T-helper 2 cell (primary cell): ENCODE measurements at places on chromosomes 2 and 18.

DNA sequence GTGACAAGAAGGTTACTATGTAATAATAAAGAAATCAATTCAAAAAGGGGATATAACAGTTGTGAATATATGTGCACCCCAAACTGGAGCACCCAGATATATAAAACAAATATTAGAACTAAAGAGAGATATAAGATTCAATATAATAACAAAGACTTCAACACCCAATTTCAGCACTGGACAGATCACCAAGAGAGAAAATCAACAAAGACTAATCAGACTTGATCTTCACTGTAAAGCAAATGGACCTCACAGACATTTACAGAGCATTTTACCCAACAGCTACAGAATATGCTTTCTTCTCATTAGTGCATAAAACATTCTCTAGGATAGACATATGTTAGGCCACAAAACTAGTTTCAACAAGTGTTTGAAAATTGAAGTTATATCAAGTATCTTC, 287.7 kb downstream of the DSC3 start:
- no peak for DNase-seq

DNA sequence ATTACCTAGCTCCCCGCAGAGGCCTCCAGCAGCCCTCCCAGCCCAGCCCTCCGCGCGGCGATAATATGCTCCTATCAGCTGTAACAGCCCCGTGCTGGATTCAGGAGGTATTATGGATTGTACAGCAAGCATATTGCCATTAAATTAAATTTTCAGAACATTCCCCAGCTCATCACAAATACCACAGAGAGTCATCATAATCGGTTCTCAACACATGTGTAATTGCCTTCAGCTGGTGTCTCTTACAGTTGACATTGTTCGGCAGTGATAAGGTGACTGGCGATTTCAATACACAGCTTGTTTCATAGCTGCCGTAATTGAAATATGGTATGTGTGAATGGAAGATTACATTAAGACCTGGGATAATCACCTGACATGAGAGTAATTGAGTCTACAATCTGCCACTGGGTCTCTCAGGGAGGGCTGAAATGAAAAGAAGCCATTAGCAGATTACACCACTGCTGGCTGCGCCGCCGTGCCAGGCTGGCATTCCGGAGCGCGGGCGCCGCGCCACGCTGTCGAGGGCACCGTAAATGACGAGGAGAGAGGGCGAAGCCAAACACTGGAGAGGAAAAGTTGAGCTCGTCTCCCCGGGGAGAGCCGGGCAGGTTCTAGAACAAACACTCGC, 549.4 kb upstream of the SALL3 start:
- no peak for DNase-seq

GRCh38 chr18:78562531-78562961, 417.1 kb upstream of the SALL3 start:
- no peak for DNase-seq

GRCh38 chr2:17821080-17821479, 4.8 kb downstream of the MSGN1 start:
- no peak for DNase-seq

DNA sequence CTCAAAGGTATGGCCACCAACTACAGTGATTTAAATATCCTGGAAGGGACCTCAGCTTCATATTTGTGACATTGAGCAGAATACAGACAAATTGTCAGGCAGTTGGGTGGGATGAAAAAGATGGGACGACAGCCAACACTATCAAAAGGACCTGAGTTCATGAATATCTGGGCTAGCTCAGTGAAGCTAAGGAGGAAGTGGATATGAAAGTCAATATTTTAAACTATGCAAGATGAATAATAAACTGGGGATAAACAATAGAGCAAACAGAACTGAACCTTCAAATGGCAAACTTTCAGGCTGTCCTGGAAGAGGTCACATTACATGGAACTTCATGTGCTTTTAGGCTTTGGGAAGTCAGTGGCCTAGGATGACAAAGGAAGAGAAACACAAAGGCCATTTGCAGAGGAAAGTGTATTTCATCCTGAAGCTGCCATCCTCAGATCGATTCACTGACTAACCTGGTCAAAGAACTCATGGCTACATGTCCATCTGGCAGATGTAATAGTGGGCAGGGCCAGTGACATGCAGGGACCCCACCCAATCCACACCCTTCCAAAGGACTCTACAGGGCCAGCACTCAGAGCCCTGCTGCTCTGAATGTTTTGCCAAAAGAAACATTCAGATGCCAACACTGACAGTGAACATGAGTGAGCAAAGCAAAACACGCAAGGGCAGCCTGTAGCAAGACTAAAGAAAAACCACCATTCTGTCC, 175.7 kb downstream of the ETAA1 start:
- no peak for DNase-seq

GRCh38 chr2:126777620-126777978, 121.1 kb upstream of the TEX51 start:
- DNase-seq, result no peak

DNA sequence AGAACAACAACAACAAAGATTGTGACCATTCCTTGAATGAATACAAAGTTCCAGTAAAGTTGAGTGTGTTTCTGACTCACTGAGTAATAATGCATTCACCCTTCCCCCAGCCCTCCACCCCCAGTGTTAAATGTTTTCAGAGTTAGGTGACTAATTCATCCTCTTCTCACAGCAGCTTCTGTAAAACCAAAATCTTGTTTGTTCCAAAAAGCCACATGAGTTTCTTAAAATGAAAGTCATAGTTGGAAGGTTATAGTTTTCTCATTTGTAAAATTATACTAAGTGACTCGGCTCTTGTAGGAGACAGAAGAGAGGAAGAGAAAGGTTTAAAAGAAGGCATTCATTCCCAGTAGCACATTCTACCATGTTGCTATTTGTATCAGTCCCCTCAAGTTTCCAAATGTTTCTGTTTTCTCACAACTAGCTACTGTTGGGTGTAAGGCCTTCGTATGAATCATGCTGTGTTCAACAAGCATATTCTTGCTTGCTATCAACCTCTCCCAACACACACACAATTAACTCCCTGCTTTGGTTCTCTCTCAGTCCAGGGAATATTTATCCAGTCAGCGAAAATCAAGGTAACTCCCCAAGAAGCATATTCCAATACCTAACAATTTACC, 75.3 kb downstream of the MBD2 start:
- DNase-seq, result peak; percentile 56

DNA sequence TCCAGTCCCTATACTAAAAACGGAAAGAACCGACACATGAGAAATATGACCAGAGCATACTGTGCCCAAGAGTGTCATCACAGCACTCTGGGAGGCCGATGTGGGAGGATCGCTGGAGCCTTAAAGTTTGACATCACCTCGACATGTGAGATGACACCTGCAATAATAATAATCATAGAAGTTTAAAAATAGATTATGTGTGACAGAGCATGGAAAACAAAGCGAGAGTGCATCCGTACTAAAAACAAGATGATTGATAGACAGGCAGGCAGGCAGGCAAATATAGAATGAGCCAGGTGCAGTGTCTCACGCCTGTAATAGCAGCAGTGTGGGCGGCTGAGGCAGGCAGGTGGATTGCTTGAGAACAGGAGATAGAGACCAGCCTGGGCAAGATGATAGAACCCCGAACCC, 114.8 kb upstream of the ANKRD30BL start:
- no peak for DNase-seq

- DNase-seq, result no peak
Measured at GRCh38 chr2:10326151-10326616, 23.5 kb downstream of the HPCAL1 start.

GRCh38 chr2:226011716-226012450, 612.4 kb downstream of the NYAP2 start:
- no peak for DNase-seq

GRCh38 chr18:49019446-49020045, 68.8 kb upstream of the SMAD7 start:
- peak; percentile 15 for DNase-seq

- DNase-seq, result no peak
Measured at GRCh38 chr2:192288295-192288694, 93.6 kb upstream of the TMEFF2 start.

DNA sequence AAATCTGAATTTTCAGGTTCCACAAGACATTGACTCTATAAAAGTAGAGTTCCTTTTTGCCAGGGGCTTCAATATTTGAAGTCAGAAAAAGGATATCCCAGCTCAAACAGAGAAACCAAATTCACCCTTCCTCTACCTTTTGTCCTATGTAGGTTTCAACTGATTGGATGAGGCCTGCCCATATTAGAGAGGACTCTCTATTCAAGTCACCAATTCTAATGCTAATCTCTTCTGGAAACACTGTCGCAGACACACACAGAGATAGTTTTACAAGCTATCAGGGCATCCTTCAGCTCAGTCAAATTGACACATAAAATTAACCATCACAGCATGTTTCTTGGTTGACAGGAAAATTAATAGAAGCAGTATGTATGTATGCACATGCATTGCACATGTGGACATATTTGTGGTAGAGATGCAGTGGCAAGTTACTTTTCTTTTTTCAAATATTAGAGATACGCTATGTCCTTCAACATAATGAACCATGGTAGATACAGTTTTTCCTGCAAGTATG, 207.1 kb downstream of the RAD51AP2 start:
- DNase-seq, result no peak

DNA sequence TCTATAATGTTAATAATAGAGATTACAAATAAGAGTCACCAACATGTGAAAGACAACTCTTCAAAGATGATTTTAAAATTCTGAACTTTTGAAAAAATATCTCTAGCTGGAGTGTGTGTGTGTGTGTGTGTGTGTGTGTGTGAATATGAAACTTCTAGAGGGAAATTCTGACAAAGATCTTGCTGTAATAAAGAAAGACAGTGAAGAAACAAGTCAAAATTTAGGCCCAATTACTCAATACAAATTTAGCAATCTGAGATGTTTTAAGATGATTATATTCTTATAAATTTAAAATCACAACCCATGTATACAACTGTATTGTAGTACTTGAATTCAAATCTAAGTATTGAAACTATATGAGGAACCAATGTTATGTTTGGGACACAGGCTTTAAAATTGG, 57.2 kb upstream of the UGP2 start:
- no peak for DNase-seq

- DNase-seq, result no peak
Measured at GRCh38 chr2:237456200-237456843, 30.7 kb upstream of the MLPH start.

- DNase-seq, result no peak
Measured at GRCh38 chr18:56823986-56824565, 172.9 kb downstream of the WDR7 start.

DNA sequence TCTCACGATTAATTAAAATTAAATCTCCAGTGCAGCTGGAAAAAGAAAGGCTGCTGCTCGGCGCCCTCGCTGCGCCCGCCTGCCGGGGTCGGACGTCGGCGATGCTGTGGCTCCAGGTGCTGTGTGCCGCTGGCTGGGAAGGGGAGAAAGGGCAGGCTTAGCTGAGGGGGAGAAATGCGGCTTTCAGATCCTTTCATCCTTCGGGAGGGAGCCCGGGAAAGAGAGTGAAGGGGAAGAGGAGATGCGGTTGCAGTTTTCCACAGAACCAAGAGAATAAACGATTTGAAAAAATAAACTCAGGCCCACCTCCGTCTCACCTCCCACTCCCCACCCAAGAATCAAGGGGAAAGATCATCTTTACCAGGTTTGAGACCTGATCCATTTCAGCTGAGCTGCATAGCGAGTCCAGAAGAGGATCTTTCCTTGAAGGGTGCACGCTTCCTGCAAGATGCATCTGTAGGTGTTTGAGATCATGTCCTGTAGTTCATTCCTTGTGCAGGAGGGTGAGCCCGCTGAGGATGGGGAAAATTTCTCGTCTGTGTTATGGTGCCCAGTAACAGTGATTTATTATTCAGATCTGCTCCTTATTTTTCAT, 495 bp downstream of the TMEM169 start:
- DNase-seq, result no peak

DNA sequence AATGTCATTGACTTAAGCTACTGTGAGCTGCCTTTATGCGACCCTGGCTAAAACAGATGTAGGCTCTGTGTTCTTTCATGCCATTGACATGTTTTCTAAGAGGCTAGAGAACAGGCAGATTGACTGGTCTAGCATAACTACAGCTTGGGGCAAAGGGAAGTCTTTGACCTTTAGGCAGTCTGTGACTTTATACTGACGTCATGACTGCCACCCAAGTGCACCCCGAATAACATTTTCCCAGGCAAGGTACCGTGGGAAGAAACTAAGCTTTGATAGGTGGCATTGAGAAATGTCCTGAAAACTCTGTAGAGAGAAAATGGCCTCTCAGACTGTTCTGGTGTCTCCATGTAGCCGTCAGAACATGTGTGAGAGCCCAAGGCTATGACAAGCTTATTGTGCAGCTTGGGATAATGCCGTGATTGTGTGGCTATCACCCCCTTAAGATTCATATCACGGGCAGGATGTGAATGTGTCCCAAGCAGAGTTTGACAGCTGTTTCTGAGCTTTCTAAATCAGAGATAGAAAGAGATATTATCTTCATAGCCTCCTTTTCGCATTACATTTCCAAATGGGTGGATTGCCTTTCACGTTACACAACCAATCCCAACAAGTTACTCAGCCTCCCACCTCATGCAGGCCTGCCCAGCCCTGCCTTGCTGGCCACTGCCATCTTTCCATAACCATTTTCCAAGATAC, 672.2 kb upstream of the ACVR2A start:
- no peak for DNase-seq

DNA sequence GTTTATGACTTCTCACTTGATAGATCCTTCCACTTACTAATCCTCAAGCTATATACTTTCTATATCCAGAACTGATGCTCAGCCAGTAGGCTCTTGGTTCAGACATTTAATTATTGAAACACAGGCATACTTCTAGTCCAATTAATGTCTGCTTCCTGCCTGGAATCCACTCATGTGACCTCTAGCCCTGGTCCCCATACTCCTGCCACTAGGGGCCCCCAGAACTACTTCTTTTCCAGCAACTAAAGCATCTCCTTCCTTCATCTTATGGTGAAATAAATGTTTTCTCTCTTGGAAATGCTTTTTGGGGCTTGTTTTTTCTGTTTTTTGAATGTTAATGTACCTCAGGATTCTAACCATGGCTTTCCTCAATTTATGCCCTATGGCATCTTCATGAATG, 527.6 kb downstream of the SATB2 start:
- DNase-seq, result no peak

GRCh38 chr2:84725717-84726116, 155.2 kb downstream of the TRABD2A start:
- no peak for DNase-seq

- DNase-seq, result no peak
Measured at GRCh38 chr18:28041366-28041765, 135.6 kb downstream of the CDH2 start.

DNA sequence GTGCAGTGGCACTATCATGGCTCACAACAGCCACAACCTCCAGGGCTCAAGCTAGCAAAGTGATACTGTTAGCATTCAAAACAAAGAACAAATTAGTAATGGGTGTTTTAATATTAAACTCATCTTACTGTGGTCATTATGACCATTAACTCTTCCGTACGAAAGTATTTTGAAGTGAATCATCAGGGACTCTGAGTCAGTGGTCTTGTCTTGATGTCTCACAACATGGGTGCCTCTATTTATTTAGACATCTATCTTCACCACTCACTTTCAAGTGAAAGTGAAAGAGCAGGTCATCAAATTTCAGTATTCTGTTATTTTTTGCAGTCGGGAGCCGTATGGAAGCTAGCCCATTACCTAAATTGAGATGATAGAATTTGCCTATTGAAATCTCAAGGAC, 1118.2 kb downstream of the DPP10 start:
- DNase-seq, result no peak

- no peak for DNase-seq
Measured at GRCh38 chr2:67776276-67776675, 286.5 kb downstream of the C1D start.

GRCh38 chr2:113119111-113119510, 8.3 kb upstream of the IL1RN start:
- no peak for DNase-seq
